ENCODE measurements at places on chromosomes 12 and 14.

DNA sequence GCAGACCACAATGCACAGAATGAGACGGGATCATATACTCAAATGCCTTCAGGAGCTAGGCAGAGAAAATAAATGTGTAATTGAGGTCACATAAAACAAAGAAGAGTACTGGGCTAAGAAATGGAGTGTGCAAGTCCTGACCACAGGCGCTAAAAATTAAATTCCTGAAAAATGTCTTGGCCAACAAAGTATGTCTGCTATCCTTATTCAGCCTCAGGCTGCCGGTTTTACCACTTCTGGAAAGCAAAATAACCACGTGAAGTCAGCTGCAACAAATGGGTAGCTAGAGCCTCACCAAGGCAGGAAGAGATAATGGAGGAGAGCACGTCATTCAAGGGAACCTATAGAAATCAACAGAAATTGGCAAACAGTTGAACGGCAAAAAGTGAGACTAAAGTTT lies 3.1 kb downstream of the PYGL start:
- no peak for DNase-seq

DNA sequence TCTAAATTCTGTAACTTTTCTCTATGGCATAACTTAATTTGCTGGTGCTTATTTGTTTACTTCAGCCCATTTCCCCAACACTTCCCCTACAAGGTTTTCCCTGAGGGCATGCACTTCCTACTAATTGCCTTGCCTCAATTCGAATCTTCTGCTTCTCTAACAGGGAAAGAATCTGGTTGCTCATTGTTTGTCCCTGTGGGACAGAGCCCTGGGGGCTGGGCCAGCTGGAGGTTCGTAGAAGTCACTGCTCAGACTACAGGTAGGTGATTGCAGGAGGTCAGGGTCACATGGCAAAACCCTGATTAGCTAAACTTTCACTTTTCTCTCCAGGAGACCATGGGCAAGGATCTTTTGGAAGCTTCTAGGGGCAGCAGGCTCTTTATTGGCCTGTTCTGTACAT lies 72.0 kb downstream of the ZFC3H1 start:
- DNase-seq = no peak

DNA sequence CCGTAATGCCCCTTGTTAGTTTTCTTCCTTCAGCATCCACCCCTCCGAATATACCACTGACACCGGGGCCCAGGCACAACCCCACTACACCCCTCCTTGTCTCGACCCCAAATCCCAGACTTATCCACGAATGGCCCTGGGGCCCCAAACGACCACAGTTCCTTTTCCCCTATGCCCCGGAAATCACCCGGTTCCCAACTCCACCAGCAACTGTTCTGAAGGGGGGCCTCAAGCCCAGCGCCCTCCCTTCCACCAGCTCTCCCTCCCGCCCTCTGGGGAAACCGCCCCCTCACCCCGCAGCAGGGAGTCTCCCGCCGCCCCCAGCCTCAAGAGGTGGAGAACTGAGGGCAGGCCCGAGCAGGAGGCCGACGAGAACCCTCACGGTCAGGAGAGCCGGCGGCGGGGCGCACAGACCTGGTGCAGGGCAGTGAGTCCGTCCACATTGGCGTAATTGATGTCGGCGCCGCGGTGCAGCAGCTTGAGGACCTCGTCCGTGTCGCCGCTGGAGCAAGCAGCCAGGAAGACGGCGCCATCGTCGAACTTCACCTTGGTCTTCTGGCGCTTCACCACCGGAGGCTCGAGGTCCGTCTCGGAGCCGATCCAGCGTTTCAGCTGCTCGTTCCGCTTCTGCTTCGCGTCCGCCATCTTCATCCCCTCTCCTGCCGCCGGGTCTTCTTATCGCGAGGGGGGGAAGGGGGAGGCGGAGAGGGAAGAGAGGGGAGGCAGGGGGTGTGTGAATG lies 446 bp downstream of the PPP1R12A start:
- DNase-seq = peak; percentile 36

DNA sequence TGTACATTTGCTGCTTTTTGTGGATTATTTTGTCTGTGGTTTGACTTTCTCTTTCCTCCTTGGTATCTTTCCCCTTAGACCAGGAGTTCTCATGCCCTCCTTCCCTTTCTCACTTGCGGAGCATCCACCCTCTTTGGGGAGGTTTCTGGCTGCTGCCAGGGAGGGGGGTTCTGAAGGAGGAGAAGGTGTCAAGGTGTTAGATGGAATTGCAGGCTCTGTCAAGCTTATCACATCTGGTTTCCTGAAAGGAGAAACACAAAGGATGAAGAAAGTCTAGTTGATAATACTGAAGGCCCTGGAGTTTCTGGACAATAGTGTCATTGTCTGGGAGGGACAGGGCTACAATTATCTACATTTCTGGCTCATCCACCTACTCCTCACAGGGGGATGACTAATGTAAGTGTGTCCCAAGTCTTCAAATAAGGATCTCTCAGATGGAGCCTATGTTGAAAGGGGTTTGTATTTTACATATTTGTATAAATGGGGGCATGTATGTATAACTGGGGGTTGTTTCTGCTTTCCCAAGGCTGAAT lies 217.3 kb upstream of the CCDC196 start:
- DNase-seq = no peak

All from activated naive CD4-positive, alpha-beta T cell treated with anti-CD3 and anti-CD28 coated beads, Interleukin-2, amount 50 U/mL, for 72 hours (primary cell).